Bronchial smooth muscle cell (primary cell): ENCODE measurements at places on chromosomes 7 and 10. TPM values are rescaled to one million over a fixed set of nuclear protein-coding genes. Genes with fewer than 3 reads are reported as not detected.

Gene SPDYE11
- total RNA-seq, result not detected in 2 replicates

Gene TRPV5
- not detected in 2 replicates for total RNA-seq

Gene BMPER
- 7.4 and 11.5 TPM in 2 replicates for total RNA-seq

Gene ZNF680
- total RNA-seq, result 2.7 and 7.3 TPM in 2 replicates

Gene GNAT3
- not detected in 2 replicates for total RNA-seq

Gene GFRA1
- total RNA-seq, result under 0.01 TPM in 2 replicates

Gene SNCG
- total RNA-seq, result 7.2 and 69.4 TPM in 2 replicates

Gene CAV2
- total RNA-seq, result 35.8 and 61.7 TPM in 2 replicates

Gene LOXL4
- total RNA-seq, result 9.9 and 13.3 TPM in 2 replicates

Gene ANK3
- 2.5 and 3.2 TPM in 2 replicates for total RNA-seq

Gene ST8SIA6
- total RNA-seq, result under 0.01 TPM in 1 of 2 replicates, not detected in the other

Gene AKR1C4
- total RNA-seq, result not detected in 2 replicates

Gene MICALL2
- total RNA-seq, result 17.2 and 18.1 TPM in 2 replicates
